ENCODE measurements at places on chromosomes 1 and 21. TPM values are rescaled to one million over a fixed set of nuclear protein-coding genes. Genes with fewer than 3 reads are reported as not detected.

Gene VCAM1
- total RNA-seq: 0.51 TPM

Gene HMGCS2
- not detected for total RNA-seq

Gene CD2
- not detected for total RNA-seq

Gene TCP10L
- not detected for total RNA-seq

Gene VANGL1
- 27.1 TPM for total RNA-seq

DNA sequence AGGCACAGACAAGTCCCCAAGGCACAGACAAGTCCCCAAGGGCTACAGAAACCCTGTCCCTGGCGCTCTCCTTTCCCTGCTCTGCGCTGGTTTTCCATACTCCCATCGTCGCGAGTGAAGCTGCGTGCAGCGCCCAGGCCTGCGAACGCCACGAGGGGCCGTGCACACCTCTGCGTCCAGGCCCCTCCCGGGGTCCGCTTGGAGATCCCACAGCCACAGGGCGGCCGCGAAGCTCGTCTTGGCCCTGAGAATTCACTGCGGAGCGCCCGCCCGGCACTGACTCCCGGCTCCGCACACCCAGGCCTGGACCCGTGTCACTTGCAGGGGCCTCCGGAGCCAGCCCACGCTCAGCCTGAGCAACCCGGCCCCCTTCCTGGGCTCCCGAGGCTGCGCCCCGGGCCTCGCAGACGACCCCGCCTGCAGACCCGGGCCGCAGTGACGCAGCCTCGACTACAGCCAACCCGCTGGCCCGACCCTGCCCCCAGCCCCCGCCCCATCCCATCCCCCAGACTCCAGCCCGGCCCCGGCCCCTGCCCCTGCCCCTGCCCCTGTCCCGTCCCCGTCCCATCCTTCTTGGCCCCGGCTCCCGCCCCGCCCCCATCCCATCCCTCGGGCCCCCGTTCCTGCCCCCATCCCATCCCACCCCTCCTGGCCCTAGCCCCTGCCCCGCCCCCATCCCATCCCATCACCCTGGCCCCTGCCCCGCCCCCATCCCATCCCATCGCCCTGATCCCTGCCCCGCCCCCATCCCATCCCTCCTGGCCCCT lies 841 bp downstream of the POFUT2 start:
- no peak for DNase-seq

DNA sequence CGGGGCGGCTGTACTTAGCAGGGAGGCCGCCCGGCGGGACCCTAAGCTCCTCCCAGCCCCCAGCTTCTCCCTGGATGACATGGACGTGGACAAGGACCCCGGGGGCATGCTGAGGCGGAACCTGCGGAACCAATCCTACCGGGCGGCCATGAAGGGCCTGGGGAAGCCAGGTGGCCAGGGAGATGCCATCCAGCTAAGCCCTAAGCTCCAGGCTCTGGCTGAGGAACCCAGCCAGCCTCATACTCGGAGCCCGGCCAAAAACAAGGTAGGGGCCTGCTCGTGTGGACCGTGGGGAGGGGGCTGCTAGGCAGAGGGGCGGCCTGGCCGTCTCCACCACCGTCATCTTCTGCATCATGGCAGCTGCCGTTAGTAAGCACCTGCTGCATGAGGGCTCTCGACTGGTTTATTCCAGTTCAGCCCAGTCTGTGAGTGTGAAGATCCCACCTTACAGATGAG lies 9.0 kb downstream of the ARHGEF16 start:
- DNase-seq: no peak

DNA sequence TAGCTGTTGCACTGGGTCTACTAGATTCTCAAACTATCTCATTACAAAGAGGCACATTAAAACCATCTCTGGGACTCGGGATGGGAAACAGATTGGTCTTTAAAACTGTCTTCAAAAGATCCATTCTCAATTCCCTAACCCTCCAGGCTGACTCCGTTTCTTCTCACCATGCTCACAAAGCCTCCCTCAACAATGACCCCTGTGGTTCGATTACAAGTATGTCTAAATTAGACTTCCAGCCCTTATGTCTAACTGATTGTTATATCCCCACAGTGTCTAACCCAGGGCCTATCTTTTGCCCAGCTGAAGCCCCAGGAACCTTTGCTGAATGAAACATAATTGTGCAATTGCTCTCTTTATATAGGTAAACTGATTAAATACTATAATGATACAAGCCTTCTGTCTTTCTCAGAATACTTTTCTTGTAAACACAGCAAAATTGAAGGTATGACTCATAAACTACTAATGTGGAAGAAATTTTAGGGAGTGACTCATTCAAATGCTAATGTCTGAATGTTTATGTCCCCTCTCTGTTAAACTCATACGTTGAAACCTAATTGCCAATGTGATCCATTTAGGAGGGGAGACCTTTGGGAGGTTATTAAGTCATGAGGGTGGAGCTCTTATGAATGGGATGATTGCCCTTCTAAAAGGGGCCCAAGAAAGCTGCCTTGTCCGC lies 65.6 kb upstream of the DAB1 start:
- peak; percentile 1 for DNase-seq

GRCh38 chr1:52365071-52365745 lies 797 bp downstream of the CC2D1B start:
- DNase-seq: peak; percentile 77

- DNase-seq: peak; percentile 60
Measured at GRCh38 chr1:150529017-150529416, 13.5 kb downstream of the FALEC start.

DNA sequence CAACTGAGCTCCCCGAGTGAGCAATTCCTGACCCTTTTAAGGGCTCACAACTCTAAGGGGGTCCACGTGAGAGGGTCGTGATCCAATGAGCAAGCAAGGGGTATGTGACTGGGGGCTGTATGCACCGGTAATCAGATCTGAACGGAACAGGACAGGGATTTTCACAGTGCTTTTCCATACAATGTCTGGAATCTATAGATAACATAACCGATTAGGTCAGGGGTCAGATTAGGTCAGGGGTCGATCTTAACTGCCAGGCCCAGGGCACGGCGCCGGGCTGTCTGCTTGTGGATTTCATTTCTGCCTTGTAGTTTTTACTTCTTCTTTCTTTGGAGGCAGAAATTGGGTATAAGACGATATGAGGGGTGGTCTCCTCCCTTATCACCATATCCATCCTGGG lies 30.7 kb upstream of the OPRD1 start:
- no peak for DNase-seq
